CD14-positive monocyte (primary cell): ENCODE measurements at places on chromosomes 16 and 17.
A peak's percentile ranks its signal among the peaks of the same experiment; 100 is the strongest.

- DNase-seq, result no peak
Measured at GRCh38 chr16:52976539-52977167, 76.0 kb downstream of the CHD9NB start.

DNA sequence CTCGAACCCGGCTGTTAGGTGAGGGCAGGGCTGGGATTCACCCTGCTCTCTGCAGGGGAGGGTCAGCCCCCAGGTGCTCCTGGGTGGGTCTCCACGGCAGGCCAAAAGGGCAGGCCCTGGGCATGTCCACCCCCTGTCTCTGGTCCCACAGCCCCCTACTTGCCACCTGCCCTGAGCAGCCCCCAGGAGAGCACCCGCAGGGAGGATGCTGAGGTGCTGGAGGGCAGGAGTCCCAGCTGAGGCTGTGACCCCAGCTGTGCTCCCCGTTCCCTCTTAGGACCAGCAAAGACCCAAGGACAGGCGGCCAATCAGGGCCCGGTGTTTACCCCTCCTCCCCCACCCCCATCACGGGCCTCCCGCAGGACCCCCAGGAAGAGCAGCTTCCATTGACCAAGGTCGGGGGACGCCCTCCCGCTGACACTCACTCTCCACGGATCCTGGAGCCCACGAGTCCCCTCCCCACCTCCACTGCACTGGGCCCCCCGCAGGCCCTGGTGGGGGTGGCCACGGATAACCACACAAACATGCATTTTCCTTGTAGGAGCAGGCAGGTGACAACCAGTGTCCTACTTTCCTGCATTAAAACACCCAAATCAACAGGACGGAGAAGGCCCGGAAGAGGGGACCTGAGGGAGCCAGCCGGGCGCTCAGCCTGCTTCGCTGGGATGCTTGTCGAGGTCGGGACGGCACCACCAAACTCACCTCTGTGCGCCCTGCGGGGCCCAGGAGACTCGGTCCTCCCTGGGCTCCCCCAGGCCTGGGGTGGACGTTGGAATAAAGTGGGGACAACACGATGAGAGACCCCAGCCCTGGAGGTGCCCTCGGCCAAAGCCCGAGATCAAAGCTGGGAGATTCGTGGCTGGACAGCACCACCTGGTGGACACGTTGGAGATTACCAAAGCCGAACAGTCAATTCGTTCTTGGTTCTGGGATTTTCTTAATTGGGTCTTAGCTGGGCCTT, 22.5 kb upstream of the ENPP7 start:
- peak; percentile 20 for DNase-seq

GRCh38 chr17:17808706-17809432, 27.9 kb downstream of the SREBF1 start:
- DNase-seq, result no peak

GRCh38 chr17:27980043-27980442, 62.4 kb upstream of the NLK start:
- no peak for DNase-seq

DNA sequence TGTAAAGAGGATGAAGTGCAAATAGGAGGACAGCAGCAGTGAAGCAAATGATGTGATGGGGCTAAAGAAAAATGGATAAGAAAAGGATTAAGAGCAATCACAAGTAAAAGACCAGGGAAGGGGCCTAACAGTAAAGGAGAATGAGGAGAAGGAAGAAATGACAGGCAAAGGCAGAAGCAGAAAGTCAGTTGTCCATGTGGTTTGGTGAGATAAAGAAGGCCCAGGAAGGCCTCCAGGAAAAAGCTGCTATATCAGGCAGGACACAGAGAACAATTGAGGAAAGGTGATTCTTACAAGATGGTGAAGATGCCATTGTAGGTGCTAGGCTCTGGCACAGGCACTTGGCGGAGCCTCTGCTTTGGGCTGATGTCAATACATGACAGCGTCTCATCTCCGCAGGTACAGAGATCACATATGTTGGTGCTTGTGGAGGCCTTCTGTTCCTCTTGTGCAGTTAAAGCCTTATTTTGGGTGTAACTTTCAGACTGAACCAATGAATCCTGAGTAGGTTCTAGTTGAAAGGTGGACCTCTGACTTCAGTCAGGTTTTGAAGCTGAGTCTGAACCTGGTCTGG, 18.1 kb downstream of the RDM1 start:
- DNase-seq, result no peak

DNA sequence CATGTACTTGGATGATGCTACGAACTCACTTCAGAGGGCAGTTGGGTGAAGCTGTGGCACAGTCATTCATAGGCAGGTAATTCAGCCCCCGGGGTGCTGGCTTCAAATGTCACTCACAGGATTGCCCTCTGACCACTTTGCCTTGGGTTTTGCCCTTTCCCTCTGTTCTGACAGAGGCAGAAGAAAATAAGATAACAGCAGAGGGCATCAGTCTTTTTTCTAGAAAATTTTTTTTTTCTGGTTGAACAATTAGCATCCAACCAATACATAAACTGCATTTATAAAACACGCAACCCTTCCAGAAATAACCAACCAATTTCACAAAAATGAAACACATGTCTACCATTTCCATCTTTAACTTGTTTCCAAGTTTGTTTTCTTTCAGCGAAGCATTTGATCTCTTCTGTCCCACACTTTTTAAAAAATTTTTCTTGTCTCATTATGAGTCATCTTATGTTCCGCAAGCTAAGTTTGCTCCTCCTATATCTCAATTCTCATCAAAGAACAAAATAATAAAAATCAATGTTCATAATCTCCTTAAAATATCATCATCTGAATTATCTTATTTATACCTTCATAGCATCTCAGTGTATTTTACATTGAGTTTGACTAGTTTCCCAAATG, 15.6 kb downstream of the NACA2 start:
- no peak for DNase-seq

DNA sequence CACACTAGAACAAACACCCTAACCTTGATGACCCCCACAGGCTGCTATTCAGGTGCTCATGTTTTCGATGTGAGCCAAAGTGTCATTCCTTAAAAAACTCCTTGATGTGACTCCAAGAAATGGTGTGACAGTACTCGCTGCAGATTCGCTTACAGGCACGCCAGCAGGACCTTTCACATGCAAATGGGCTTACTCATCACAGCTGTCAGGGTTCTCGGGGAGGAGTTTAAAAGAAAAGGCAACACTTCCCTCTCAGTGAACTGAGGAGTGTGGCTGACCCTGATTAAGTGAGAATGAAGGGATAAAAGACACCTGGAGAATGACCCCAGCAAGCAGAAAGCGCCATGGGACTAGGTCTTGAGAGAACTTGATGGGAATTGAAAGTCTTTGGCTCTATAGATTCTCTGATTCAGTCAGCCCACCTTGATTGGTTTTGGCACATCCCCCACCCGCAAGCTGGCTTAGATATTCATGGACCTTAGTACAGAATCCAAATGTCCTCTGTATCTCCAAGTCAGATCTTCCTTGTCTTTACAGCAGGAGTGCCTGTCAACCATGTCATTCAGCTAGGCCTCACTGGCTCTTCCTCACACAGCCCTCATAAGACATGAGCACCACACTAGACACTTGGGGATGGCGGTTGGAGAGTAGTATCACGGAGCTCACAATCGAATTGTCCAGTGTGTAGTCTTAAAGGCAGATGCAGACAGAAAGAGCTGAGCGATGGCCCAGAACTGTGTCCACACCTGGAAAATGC, 82.6 kb downstream of the HIC1 start:
- DNase-seq, result peak; percentile 86

DNA sequence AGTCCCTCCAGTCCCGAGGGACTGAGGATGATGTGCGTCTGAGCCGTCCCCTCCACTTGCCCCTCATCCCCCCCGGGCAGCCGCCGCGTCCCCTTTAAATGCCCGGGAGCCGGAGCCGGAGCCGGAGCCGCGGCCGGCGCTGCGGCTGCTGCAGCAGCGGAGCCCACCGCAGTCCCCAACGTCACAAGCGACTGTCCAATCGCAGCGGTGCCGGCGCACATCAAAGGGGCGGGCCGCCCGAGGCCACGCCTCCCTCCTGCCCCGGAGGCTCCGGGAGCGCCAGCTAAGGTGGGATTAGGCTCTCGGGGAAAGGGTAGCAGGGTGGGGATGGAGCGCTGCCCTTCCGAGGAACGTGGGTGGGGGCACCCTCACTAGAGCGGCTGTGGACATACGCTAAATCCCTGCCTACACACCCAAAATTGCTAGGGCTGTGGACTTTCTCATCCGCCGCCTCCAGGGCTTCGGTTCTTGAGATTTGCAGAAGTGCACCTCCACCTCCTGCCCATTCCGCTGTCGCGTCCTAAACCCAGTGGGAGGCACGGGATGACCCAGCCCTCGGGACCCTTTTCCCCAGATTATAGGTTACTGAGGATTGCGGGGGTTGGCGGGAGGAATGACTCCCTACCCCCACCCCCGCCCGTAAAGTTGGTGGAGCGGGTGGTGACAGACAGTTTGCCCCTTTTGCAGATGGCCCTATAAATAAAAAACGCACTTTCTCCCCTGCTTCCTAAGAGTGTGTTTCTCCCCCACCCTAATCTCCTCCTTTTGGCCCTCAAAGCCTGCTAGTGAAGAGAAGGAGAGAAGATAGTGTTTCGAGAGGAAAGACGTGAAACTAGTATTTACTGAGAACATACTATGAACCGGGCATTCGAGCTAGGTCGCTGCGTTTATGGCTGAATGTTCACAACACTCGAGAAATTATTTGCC, at the start of gene PHOSPHO1:
Gene PHOSPHO1, minus strand, starts transcription at position 152 of the 927 bp plus-strand sequence. CDS start 4,096 bp downstream, outside the sequence.
- DNase-seq, result peak; percentile 75

DNA sequence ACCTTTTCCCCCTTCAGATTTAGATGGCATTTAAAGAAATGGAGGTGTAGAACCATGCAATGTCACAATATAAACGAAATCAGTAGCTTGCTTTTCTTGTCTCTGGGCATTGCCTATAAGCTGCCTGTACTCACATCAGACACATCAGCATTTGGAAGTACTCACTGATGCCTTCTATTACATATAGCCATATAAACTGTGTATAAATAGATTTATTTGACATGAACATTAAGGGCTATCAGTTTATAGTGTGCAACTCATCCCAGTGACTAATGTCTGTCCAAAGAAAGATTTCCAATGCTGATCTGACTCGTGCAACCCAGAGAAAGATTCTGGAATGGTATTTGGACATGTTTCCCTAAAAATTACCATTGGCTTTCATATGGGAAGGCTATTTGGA, 417.9 kb upstream of the MAF start:
- no peak for DNase-seq

- DNase-seq, result no peak
Measured at GRCh38 chr16:49727611-49728010, 128.3 kb downstream of the ZNF423 start.

DNA sequence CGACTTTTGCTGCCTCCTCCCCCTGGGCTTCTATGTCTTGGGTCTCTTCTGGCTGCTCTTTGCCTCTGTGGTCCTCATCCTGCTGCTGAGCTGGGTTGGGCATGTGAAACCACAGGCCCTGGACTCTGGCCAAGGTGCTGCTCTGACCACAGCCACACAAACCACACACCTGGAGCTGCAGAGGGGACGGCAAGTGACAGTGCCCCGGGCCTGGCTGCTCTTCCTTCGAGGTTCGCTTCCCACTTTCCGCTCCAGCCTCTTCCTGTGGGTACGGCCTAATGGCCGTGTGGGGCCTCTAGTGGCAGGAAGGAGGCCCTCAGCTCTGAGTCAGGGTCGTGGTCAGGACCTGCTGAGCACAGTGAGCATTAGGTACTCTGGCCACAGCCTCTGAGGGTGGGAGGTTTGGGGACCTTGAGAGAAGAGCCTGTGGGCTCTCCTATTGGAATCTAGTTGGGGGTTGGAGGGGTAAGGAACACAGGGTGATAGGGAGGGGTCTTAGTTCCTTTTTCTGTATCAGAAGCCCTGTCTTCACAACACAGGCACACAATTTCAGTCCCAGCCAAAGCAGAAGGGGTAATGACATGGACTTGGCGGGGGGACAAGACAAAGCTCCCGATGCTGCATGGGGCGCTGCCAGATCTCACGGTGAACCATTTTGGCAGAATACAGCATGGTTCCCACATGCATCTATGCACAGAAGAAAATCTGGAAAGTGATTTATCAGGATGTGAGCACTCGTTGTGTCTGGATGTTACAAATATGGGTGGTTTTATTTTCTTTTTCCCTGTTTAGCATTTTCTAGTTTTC, 2.3 kb downstream of the GP1BA start:
- peak; percentile 76 for DNase-seq

GRCh38 chr17:49435671-49436029, 21.0 kb upstream of the PHB1 start:
- DNase-seq, result no peak

DNA sequence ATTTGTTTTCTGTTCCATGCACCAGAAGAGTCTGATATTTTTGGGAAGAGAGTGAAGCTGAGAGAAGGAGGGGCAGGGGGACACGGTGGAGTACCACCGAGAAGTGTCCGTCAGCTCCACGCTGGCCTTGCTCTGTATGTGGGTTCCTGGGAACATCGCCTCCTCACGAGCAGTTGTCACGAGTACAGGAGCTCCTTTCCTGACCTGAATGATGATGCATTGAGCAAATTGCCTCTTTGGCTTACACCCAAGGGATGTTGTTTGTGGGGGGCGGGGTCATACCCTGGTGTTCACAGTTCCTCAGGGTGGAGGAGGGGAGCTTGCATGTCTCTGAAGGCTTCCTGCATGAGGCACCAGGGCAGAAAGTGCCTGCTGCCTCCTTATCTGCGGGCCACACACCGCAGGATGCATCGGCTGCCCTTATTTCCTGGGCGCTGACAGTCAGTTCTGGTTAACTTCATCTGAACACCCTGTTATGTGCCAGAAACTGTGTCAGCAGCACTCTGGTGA, 36.2 kb downstream of the RGS9 start:
- DNase-seq, result peak; percentile 26

DNA sequence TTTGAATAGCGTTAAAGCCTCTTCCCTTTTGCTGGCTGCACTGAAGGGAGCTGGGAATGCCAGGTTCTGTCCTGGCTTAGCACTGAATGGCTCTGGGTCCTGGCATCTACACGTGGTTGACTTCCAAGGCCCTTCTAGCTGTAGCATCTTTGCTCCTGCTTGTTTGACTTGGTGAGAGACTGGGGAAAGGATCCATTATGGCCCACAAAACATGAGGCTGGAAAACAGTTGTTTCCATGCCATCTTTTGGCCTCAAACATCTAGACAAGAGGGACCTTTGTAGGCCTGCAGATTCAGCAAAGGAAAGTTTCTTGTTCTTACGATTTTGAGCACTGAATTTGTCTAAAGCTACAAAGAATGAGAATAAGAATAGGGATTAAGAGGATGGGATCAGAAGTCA, 32.5 kb downstream of the EPN2 start:
- no peak for DNase-seq

DNA sequence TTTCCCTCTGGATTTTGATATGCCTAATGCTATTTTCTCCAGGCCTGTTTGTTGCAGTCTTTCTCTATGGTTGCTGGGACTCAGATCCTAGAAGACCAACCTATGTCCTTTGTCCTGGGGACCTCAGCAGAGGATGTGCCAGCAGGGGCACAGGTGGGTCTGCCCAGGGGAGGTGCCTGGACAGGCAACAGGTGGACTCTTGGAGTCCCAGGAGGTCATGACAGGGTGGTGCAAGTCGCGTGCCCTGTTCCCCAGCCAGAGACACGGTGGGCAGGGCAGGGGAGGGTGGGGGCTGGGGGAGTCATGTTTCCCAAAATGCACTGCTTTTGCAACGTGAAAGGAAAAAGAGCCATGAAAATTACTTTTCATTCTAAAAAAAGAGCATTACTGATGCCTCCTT, 26.3 kb upstream of the PLLP start:
- no peak for DNase-seq

DNA sequence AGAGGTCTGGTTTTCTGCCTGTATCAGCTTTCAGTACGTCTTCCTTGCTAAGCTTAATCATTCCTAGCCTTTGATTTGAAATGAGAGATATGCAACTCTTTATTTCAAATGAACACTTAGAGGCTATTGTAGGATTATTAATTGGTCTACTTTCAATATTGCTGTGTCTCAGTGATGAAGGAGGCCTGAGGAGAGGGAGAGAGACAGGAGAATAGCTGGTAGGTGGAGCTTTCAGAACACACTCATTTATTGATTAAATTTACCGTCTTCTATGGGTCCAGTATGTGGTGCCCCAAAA, 187.0 kb downstream of the BCAS3 start:
- DNase-seq, result no peak
